NCI-H524 treated with DMSO at 0.1 percent for 48 hours (cell line): ENCODE measurements at places on chromosomes 5 and 9.

GRCh38 chr5:69184621-69185020 is 4.8 kb upstream of the CENPH start:
- DNase-seq = no peak

DNA sequence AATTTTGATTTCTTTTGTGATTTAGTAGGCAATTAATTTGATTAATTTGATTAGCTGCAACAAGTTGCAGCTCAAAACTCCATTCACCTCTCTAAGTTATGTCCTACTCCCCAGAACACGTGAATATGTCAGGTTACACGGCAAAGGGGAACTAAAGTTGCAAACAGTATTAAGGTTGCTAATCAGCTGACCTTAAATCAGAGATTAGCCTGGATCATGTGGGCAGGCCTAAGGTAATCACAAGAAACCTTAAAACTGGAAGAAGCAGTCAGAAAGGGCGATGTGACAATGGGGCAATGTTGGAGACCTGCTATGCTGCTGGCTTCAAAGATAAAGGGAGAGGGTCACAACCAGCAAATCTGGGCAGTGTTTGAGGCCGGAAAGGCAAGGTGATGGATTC is 47.3 kb upstream of the ANXA1 start:
- DNase-seq = no peak

DNA sequence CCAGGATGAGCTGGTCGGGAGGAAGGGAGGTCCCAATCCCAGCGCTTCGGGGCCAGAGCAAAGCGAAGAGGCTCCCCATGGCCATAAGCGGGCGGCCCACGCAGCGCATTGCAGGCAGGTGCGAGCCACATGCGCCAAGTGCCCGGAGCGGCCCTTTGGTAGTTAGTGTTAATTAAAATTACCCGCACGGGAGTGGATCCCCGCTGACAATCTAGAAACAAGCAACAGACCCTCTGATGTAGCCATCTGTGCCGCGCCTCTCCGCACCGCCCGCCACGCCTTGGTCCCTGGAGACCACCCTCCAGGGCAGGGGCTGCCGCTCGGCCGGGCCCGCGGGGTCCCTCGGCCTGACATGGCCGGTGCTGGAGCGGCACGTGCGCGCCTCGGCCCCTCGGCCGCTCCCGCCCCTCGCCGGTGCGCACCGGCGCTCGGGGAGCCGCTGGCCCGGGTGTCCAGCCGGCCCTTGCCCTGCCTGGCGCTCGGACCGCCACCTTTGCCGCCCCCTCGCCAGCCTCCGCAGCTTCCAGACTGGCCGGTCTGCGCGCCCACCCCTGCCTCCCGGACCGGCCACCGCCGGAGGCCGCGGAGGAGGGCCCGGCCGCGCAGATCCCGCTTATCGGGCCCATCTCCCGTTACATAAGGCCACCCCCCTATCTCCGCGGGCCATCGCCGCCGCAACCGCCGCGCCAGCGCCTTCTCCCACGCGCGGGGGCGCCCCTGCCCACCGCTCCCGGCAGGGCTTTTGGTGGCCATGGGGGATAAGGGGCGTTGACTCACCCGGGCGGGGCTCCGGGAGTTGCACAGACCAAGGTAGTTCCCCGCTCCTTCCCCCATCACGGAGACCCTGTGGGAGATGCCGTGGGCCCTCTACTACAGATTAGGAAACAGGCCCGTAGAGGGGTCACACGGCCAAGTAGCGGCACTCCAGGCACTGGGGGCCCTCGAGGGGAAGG is 1.9 kb upstream of the IL13 start:
- DNase-seq = no peak

DNA sequence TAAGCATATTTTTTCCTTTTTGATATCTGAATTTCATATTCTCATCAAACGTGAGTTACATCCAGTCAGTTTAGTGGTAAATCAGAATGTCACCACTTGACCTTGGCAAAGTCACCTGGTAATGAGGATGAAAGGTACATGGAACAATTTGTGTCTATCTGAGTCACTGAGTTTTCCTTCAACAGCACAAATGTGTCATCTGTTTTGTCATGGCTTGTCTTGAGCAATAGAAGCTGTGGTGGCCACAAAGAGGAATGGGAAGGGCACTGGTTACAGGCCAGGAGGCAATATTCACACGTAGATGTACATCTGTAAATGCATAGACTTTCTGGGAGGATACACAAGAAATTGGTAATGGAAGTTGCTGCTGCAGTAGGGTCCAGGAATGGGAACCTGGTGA is 8.4 kb upstream of the ZNF474 start:
- no peak for DNase-seq

DNA sequence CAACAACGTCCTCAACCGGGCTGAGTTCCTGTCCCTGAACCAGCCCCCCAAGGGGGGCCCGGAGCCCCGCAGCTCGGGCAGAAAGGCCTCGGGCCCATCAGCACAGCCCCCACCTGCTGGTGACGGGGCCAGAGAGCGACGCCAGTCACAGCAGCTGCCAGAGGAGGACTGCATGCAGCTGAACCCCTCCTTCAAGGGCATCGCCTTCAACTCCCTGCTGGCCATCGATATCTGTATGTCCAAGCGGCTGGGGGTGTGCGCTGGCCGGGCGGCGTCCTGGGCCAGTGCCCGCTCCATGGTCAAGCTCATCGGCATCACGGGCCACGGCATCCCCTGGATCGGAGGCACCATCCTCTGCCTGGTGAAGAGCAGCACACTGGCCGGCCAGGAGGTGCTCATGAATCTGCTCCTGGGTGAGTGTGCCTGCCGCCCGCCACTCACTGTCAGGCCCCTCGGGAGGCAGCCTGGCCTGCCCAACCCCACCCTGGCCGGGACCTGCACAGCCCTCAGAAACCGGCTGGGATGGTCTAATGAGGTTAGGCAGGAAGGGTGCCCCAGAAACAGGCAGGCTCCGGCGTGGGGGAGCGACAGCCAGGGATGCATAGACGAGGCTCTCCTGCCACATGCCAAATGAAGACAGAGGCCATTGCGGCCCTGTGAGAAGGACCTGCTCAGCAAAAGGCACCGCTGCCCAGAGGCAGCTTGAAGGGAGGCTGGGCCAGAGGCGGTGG is 678 bp downstream of the PLPP7 start:
- DNase-seq = no peak
